ENCODE measurements at places on chromosomes 3 and 15.
A peak's percentile ranks its signal among the peaks of the same experiment; 100 is the strongest.

DNA sequence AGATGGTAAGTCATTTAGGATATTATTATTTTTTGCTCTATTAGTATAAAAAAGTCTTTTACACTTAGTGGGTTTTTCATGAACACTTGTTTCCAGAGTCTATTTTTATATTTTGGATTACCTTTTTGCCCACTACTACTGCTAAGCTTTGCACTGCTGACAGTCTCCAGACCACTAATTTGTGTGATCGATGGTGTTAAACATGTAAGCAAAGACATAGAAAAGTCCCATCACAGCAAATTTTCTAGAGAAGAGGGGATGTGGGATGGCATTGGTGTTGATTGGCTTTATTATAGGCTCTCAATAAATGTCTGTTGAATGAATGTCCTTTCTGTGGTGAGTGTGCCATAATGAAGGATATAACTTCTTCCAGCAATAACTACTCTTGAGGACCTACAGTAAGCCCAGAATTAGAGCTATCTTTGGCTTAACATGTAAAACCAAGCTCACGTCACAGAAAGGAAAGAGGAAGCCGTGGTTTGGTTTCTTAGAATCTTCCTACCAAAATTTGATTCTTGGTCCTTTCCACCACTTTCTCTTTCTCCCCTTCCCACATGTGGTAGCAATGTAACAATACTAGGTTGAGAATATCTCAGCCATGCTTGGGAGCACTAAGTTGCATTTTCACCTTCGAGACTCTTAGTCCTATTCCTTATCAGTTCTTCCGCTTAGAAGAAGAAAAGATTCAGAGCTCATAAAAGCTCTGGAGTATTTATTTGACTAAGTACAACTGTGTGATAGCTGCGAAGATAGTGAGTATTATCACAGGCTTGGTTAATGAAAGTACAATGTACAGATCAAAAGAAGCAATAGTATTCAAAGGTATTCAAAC, 90.6 kb upstream of the UMPS start:
- no peak for DNase-seq

DNA sequence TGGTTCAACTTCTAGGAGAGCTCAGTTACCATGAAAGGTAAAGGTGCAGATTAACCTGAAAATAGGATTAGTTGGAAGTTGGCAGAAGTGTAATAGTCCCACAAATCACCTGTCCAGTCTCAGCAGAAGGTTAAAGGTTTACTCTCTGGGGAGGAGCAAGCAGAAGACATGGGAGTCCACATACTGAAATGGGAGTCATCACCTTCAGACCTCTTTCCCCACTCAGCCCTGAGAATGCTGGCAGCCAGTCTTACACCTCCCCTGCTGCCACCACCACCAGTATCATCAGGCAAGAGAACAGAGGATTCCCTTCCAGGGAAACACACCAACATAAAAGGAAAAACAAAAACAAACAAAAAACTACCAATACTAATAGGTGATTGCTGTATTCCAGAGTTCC, 13.8 kb upstream of the PLA2G4D start:
- no peak for DNase-seq

GRCh38 chr15:50813865-50814264, 48.4 kb upstream of the SPPL2A start:
- DNase-seq, result no peak

- no peak for DNase-seq
Measured at GRCh38 chr3:36650271-36650671, 114.1 kb downstream of the DCLK3 start.

GRCh38 chr3:46851364-46852333, 11.6 kb downstream of the MYL3 start:
- no peak for DNase-seq

- DNase-seq, result no peak
Measured at GRCh38 chr15:97461226-97461625, 499.3 kb upstream of the ARRDC4 start.

DNA sequence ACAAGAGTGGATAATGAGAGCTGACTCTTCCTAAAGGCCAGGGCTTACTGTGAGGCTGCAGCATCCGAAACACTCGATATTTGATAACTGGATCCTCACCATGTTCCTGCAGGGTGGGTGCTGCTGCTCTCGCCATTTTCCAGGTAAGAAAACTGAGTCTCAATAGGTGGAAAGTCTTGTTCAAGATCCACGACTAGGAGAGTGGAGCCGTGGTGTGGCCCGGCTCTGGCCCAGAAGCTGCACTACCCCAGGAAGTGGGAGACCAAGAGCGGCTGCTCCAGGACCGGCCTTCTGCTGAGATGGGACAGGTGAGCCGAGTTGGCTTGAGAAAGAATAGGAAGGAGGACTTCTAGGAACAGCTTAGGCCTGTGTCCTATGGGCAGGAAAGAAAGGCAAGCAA, 121.6 kb downstream of the SMAD6 start:
- no peak for DNase-seq

- DNase-seq, result no peak
Measured at GRCh38 chr3:25495726-25496253, 67.7 kb downstream of the RARB start.

- peak; percentile 48 for DNase-seq
Measured at GRCh38 chr3:177282119-177282655, 84.9 kb upstream of the TBL1XR1 start.

DNA sequence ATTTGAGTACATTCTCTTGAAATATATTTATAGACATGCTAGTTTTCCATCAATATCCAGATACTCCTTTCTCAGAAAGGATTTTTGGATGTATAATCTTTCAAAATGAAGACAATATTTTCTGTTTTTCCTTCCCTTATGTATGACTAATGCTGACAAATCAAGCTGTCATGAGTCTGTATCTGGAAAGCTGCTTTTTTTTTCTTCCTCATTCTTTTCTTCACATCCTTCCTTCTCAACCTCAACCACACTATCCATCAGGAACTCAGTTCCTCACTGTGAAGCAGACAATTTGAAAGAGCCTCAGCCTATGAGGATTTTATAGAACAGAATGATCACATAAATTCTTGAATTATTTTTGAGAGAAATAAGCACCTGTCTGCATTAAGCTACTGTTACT, 335.9 kb upstream of the EPHA6 start:
- DNase-seq, result no peak

GRCh38 chr3:140420621-140421357, 257.1 kb upstream of the TRIM42 start:
- DNase-seq, result no peak

GRCh38 chr3:1404270-1404962, 311.6 kb downstream of the CNTN6 start:
- no peak for DNase-seq

DNA sequence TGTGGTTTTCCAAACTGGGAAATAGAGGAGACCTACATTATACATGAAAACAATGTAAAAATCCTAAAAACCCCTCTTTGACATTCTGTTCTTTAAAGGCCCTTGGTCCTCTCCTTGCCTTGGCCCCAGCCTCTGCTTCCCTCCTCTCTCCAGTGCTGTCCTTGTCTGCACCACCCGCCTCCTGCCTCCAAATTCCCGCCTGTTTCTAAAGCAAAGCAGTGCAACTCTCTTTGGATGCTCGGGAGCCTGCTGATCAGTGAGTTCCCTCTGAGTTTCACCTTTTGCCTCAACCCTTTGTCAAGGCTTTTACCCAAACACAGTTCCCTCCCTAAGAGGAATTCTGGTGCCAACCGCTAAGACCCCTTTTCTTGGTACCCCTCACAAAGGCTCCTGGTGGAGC, 8.0 kb downstream of the ANKDD1A start:
- DNase-seq, result no peak

DNA sequence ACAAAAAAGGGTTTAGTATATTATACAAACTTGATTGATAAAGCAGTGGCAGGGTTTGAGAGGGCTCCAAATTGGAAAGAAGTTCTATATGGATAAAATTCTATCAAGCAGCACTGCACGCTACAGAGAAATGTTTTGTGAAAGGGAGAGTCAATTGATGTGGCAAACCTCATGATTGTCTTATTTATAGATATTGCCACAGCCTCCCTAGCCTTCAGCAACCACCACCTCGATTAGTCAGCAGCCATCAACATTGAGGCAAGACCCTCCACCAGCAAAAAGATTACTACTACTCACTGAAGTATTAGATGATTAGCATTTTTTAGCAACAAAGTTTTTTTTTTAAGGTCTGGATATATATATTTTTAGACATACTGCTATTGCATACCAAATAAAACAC, 296.7 kb downstream of the CHST2 start:
- no peak for DNase-seq

DNA sequence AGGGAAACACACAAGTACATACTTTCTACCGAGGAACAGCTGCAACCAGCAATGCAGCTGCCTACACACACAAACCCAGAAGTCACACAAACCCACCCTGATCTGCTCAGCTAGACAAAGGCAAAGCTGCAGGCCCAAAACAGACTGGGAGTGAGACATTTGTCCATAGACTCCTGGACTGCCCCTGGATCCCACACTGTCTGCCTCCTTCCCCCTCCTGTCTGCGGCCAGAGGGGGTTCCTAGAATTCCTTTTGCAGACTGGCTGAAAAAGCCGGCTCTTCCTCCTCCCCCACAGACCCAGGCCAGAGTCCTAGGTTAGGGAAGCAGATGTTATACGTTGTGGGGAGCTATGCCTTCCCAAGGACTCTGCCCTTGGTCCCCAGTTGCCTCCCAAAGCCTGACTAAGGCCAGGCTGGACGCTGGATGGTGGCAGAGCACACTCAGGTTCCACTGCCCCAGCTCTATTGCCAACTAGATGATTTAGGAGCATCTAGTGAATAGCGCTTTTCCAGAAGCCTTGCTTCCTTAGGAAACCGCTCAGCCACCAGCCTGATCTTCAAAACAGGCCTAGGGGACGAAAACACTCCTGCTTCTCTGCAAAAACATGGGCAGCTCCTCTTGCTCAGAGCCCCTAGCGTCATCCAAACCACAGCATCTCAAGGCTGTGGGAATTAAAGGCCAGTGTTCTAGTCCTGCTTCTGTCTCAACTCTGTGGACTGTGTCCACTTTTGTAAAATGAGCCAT, 37.4 kb upstream of the CILP start:
- DNase-seq, result no peak

- no peak for DNase-seq
Measured at GRCh38 chr15:41401904-41402267, 410 bp downstream of the NDUFAF1 start.

GRCh38 chr3:14845180-14845579, 26.4 kb downstream of the FGD5 start:
- no peak for DNase-seq

DNA sequence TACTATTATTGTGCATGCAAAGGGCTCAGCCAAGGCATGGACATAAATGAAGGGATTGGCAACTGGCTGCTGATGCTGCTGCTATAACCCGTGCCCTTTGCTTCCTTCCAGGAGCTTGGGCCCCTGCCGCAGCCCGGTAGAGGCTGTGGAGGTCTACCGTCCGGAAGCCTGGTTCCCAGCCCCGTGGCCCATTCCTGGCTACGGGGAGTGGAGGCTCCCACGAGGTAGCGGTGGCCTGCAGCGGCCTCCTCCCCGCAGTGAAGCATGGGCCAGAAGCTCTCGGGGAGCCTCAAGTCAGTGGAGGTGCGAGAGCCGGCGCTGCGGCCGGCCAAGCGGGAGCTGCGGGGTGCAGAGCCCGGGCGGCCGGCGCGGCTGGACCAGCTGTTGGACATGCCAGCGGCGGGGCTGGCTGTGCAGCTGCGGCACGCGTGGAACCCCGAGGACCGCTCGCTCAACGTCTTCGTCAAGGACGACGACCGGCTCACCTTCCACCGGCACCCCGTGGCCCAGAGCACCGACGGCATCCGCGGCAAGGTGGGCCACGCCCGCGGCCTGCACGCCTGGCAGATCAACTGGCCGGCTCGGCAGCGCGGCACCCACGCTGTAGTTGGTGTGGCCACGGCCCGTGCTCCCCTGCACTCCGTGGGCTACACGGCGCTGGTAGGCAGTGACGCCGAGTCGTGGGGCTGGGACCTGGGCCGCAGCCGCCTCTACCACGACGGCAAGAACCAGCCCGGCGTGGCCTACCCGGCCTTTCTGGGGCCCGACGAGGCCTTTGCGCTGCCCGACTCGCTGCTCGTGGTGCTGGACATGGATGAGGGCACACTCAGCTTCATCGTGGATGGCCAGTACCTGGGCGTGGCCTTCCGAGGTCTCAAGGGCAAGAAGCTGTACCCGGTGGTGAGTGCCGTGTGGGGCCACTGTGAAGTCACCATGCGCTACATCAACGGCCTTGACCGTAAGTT, 15.0 kb downstream of the SPSB4 start:
- no peak for DNase-seq
